ENCODE measurements at places on chromosomes 13 and 19.

- DNase-seq, result no peak
Observed at GRCh38 chr19:55382013-55382412, 2.1 kb downstream of the TMEM238 start.

GRCh38 chr19:6498294-6499036 lies 3.6 kb downstream of the TUBB4A start:
- no peak for DNase-seq

- no peak for DNase-seq
Observed at GRCh38 chr13:20057963-20058362, 99.4 kb downstream of the ZMYM2 start.

DNA sequence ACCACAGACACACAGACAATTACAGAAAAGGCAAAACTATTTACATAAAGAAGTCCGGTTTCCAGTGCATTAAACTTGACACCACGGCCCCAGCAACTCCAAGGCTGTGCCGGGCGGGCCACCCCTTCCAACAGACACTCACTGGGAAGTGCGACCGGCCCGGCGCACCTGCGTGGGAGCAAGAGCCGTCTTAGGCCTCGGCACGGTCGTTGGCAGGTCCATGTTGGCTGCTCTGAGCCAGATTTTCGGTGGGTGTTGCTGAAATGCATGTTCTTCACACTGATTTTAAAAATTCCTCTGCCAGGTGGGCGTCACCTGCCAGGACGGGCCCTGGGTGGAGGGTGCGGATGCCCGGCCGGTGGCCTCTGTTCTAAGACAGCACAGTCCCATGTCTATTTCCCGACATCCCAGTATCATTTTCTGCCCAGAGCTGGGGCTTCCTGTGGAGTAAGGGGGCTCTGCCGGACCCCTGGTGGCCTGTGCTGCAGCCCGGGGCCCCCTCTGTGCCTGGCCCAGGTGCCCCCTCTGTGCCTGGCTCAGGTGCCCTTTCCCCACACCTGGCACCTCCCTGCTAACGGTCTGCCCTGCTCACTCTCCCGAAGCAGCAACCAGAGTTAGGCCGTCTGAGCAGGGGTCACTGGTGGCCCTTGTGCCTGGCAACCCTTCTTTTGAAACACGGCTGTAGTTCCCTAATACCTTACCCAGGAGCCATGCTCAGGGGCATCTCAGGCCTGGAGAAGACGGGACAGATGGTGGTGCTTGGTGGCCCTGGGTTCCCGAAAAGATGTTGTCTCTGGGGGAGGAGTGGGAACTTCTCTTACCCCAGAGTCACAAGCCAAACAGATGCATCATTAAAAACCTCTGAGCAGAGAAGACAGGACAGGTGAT lies 9.2 kb downstream of the TMEM255B start:
- peak; percentile 20 for DNase-seq

DNA sequence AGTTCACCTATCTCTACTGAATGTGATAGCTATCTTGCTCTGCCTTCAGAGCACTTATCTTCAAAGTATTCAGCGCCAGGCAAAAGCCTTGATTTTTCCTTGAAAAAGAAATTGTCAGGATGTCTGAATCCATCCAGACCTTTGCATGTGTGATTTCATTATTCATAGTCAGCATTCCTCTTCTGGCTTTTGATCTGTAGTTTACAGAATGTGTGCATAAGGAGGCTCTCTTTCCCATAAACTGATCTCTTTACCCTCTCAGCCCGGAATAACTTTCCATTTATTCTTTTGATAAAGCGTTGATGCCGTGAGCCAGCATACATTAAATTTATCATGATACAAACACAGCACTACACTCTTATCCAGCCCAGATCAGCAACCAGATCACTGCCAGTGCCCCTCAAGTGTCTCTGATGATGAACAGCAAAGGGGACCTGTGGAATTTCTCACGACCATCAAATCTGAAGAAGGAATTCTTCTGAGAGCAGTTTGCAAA lies 130.8 kb downstream of the DNAJC15 start:
- no peak for DNase-seq

DNA sequence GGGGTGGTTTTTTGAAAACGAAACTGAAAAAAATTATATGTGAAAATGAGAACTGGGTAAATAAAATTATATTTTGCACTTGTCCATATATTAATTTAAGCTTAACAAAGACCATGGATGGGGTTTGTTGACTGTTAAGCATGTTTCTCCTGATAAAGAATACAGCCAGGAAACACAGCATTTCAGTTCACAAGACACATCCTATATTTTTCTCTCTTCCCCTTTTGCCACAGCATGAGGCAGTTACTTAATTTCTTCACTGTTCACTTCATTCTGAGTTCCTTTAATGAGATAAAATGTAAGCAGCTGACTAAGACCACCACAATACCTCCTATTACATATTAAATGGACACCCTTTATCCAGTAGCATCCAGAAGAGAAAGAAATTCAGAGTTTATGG lies 64.0 kb downstream of the RXFP2 start:
- DNase-seq, result no peak

DNA sequence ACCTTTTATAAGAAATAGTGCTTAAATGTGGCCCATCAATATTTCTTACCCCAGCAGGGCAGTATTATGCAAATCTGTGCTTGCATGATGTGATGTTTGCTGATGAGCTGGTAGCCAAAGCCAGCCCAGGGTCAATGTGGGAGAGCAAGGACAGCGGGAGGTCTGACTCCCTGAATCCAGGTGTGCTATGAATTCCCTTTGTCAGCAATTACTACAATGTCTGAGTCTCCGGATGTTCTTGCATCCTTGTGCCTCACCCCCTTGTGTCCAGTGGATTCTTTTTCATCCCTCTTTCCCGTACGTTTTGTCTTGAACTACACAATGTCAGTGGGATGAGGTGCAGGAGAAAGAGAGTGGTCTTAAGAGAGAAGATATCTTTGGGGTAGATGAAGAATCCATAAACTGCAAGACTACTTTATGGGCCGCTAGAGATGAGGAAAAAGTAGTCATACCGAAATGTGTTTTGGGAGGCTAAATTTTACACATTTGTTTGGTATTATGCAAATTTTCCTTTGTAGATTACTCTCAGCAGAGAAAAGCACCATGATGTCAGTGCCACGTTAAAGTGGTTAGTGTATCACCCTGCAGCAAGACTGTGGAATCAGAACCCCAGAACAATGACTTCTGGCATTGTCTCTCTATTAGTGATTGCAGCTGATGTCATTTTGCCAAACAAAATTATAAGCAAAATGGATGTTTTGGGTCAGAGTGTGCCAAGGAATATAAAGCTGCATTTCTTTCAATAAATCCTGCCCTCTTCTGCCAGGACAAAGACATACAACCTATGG lies 53.5 kb upstream of the TSHZ3 start:
- DNase-seq, result no peak

DNA sequence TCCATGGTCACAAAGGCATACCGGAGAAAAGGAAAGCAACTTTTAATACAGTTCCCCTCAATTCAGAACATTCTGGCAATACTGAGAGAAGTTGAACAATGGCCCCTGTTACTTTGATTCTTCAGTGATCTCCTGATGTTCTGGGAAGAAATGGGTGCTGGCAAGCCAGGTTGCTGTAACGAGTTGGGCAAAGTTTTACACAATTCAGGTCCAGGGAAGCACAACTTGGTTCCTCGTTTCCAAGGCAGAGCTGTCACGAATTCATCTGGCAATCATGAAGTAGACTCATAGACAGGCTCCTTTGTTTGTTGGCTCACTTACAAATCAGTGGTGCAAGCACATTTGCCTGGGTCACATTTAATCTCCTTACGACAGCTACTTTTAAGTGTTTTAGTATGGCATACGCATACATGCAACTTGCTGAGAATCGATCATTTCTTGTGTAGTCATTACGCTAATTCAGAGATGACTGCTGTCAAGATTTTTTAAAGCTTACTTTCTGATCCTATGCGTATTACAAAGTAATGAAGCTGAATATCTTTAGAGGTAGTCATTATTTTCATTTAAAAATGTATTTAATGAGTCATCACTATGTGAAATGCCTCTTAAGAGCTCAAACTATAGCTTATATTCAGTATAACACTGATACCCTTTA lies 174.7 kb downstream of the GPC5 start:
- DNase-seq, result no peak

- no peak for DNase-seq
Observed at GRCh38 chr13:98236197-98236596, 59.1 kb upstream of the RNF113B start.

DNA sequence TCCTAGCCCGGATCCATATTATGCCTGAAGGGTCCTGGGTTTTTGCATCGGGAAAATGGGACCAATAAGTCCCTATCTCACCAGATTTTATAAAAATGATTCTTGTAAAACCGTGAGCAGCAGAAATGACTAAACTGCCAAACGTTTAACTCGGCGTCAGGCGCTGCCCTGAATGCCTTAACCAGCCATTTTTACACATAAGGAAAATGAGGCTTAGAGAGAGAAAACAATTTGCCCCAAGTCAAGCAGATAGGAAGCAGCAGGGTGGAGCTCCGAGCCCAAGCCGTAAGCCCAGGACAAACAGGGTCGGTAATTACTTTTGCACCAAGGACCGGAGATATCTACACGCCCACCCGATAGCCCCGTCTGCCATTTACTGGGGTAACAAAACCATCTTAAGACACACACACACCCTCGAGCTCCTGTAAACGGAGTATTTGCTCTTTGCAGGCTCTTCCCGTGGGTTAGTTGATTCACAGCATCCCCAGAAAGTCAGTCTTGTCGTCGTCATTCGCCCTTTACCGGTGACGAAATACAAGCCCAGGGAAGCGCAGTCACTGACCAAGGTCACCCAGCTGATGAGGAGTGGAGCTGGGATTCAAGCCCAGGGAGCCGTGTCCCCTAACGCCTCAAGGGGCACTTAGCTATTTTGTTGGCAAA lies 16.0 kb upstream of the MRI1 start:
- peak; percentile 16 for DNase-seq

GRCh38 chr19:48446579-48446978 lies 796 bp downstream of the GRWD1 start:
- no peak for DNase-seq

DNA sequence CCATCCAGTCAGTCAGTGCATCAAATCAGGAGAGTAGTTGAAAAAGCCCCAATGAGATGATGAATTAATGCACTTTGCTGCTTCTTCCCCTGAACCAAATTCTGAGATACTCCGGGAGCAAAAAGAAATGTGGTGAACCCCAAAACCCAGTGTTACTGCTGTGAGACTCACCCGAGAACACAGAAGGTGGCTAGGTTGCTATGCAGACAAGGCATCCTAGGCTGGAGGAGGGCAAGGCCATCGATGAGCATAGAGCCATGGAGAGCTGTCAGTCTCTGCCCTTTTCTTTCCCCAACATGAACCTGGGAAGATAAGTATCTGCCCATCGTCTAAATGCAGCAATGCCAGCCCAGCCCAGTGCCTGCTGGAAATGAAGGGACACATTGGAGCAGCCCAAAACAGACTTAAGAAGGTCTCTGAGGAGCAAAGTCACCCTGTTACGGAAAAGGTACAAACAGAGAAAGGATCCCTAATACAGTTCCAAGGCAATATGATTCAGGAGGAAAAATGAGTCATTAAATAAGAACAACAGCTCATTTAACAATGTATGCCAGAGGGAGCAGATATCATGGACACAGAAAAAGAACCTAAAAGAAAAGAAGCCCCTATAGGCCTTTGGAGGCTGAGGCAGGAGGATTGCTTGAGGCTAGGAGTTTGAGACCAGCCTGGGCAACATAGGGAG lies 272.0 kb downstream of the FOXO1 start:
- no peak for DNase-seq

DNA sequence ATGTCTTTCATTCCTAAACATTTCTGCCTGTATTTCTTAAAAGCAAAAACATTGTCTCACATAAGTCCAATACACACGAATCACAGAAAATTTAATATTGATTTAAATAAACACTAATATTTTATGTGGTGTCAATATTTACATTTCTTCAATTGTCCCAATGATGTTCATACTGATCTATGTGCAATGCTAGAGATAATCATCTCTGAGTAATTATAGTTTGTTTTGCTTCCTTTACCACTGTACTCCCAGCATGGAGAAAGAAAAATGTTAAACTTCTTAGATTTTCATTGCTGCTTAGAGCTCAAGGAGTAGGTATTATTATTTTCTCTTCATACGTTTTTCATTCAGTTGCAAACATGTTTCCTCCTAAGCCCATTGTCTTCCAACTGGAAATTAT lies 434.2 kb upstream of the PRR20A start:
- no peak for DNase-seq

GRCh38 chr13:98144801-98145350 lies 2.0 kb downstream of the FARP1 start:
- no peak for DNase-seq

DNA sequence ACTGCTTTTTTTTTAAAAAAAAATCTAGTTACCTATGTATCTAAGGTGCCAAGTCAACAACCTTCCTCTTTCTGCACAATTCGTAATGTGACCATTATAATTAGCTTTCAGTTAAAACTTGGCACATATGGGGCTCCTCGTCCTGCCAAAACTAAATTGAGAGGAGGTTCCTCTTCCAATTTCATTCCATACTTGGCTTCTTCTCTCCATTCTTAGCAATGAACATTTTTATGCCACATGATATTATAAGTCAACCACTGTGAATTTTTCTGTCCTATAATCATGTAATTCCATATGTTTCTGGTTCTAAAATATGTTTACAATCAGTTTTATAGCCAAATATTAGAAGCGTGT lies 177.0 kb downstream of the DCLK1 start:
- DNase-seq, result no peak

- no peak for DNase-seq
Observed at GRCh38 chr13:36082396-36082795, 48.8 kb downstream of the DCLK1 start.

DNA sequence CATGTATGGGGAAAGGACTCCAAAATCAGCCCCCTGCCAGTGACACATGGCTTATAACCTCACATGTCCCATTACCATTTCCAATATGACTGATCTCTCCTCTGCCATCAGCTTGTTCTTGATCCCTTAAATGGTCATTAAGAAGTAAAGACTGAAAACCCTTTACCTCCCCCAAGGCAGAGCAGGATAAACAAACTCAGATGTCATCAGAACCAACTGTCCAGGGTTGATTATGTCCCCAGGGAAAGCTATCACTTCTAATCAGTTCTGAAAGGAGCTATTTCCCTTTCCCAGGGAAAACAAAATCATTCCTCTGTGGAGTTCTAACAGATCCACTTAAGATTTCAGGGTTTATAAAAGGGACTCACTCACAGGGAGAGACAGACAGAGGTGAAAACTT lies 350.9 kb downstream of the SUCLA2 start:
- no peak for DNase-seq

- no peak for DNase-seq
Observed at GRCh38 chr13:64855506-64855905, 2374.6 kb downstream of the PCDH9 start.

- no peak for DNase-seq
Observed at GRCh38 chr19:49427855-49428546, 2.8 kb downstream of the GFY start.

DNA sequence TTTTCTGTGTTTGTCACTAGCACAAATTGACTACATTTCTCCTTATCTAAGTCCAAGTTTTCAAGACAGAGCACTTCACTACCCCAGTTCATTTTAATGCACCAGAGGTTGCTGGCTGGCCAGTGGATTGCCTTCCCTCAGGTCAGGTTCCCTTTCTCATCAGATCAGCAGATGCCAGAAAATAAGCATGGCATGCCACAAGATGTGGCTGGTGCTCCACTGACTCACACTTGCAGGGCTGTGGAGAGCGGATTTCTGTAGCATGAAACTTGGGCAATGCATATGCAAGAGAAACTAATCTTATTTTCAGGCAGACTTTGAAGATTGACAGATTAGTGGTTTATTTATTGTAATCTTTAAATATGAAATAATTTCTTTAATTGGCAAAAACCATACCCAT lies 79.5 kb downstream of the RUBCNL start:
- no peak for DNase-seq
